ENCODE measurements at places on chromosomes 2 and 18.

- no peak for DNase-seq
Measured at GRCh38 chr2:73218298-73218697, 4.3 kb downstream of the SMYD5 start.

DNA sequence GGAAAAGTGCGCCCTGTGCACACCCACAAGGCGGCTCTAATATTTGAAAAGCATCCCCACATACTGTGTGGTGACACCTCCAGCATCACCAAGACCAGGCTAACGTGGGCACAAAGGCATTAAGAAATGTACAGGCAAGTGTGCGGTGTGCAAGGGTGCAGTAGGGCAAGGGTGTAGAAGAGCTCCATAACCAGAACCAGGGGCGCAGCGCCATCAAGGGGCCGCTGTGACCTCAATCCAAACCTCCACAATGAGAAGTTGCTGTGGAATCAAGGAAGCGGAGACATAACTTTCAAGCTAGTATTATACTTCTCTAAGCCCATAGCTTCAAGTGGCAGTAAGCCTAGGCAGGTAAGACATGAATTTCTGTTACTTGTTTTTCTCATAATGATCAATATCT lies 13.0 kb downstream of the L3MBTL4 start:
- no peak for DNase-seq

DNA sequence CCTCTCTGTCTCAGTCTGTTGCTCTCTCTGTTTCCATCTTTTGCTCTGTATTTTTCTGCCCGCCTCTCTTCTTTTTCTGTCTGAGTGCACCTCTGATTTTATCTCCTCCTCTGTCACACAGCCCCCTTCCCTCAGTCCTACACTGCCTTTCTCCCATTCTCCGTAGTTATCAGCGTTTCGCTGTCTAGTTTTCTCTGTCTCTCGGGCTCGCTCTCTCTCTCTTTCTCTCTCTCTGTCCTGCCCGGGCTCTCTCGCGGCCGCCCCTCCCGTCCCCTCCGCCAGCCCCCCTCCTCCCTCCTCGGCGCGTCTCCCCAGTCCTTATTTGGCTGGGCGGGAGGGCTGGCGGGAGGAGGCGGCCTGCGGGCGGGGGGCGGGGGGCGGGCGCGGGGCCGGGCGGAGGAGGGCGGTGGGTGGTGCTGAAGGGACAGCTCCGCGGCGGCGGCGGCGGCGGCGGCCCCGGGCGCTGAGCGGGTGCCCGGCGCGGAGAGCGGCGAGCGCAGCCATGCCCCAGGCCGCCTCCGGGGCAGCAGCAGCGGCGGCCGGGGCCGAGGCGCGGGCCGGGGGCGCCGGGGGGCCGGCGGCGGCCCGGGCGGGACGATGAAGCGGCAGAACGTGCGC lies at the start of gene KCNK3:
TSS of gene KCNK3 (plus strand) at position 444 of the 618 bp plus-strand sequence. CDS start at position 598, 154 bp downstream.
- DNase-seq = peak; percentile 34

GRCh38 chr2:80050246-80050645 lies 254.3 kb downstream of the LRRTM1 start:
- no peak for DNase-seq

DNA sequence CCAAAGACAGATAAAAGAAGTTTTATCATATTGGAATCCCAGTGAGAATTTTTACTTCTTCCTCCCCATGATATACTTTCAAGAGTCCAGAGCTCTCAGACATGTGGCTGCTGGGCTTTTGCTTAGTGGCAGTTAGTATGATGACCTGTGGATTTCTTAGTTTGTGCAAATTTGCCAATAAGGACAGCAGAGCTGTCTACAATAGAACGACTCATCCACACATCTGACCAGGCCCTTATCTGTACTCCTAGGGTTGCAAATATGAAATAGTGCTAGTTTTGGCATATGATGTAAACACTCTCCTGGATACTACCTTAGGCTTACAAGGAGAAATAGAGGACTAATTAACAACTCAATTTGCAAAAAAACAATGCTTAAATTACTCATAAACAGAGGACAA lies 758.4 kb upstream of the TMEFF2 start:
- DNase-seq = no peak

- DNase-seq = no peak
Measured at GRCh38 chr18:67518566-67518965, 2.0 kb upstream of the DSEL start.

DNA sequence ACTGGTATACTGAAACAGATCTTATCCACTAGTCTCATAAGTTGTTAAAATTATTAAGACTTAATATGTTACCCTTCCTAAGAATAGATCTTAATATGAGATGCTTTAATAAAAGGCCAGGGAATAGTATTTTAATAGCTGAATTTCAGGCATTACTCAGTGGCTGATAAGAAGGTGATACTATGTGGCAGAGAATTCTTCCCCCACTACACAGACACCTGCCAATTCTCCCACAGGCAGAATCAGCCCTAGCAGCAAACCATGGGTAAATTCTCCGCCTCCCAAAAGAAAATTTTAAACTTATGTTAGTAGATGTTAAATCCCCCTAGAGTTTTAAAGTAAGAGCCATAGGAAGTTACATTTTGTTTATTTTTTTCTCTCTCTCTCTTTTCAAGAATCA lies 888.8 kb downstream of the LRP1B start:
- no peak for DNase-seq

DNA sequence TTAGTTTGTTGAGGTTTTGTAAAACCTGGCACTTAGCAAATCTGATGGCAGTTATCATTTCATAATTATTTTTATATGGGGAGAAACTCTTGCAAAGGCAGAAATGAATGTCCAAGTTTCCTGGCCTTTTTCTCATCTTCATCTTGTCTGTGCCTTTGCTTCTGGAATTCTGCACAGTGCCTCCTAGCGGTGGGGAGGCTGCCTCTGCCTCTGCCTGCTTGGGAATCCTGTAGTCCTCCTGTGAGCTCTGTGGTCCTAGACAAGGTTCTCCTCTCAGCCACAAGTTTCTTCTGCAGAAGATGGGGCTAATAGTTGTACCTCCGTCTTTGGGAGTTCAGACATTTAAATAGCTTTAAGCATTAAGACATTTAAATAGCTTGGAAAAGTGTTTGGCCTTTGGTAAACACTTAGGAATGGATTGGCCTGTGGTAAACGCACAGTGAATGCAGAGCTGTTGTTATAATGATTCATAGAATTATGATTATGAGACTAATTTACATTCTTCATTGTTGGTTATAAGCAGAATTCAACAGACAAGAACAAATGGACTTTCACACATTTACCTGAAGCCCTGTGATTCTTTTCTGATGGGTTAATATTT lies 101.2 kb downstream of the ZNF236 start:
- DNase-seq = no peak

- no peak for DNase-seq
Measured at GRCh38 chr2:101884423-101884822, 107.3 kb upstream of the IL1R2 start.

Measured in activated gamma-delta T cell treated with Interleukin-2 at 50 U/mL for 16 hours (primary cell).